ENCODE measurements at places on chromosomes 3 and 15.
A peak's percentile ranks its signal among the peaks of the same experiment; 100 is the strongest.

GRCh38 chr3:23209747-23210487 is 6.8 kb downstream of the UBE2E2 start:
- DNase-seq = no peak

DNA sequence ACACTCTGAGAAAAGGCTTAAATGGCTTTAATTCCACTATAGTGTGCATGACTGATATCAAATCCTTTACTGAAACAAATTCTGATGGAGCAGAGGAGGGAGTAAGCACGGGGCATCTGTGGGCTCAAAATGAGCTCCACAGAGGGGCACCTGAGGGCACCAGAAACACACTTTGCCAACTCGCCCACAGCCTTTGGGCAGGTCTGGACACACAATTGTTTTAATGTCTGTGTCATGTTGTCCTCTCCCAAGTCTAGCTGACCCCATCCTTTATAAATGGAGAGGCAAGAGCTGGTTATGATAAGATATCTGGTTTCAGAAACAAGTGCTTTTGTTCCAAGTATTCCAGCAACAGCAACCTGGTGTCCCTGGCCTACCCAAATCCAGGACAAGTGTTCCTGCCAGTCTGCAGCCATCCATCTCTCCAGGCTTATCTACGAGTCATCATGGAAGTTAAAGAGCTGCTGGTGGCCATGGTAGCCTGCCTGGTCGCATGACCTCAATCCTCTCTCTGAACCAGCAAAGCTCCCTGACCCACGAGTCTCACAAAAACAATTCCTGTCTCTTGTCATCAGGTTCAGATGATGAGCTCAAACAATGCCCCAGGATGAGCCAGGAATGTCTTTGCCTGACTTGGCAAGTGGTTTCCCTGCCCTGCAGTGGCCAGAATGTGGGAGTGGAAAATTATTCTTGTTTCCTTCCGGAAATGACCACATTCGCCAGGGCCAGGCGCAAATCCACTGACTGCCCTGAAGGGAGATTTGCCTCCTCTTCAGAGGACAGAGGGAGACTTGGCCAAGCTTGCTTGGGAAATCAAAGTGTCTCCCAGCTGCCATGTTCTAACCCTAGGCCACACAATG is 64.4 kb upstream of the TPM1 start:
- DNase-seq = no peak

DNA sequence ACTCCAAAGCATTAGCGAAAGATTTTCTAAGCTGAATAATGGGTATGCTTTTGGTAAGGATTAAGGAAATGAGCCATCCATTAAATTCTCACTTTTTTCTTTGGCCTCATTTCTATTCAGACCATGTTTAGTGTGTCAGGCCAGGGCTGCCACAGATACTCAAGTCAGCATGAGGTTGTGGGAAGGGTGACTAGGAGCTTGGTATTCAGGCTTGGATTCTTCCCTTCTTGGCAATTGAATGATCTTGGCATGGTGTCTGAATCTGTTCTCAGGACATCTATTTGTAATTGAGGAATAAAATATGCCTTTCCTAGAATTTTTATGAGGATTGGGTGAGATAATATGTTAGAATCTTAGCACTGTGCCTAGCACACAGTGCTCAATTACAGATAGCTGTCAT is 11.2 kb downstream of the CCNB2 start:
- DNase-seq = no peak

DNA sequence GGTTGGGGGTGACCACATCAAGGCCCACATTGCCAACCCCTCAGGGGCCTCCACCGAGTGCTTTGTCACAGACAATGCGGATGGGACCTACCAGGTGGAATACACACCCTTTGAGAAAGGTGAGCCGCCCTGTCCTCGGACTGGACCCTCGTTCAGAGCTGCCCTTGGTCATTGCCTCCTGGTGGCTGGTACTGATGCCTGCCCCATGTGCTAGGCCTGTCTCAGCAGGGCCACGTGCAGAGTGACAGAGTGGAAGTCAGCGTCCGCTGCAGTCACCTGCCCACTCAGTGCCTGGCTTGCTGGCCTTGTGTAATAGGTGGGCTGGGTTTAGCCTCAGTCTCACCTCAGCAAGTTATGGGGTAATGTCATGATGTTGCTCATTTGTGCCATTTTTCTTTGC is 86.4 kb downstream of the DNASE1L3 start:
- no peak for DNase-seq

GRCh38 chr3:114741066-114741465 is 406.0 kb downstream of the ZBTB20 start:
- no peak for DNase-seq

GRCh38 chr3:43062564-43063040 is 43.3 kb downstream of the POMGNT2 start:
- peak; percentile 14 for DNase-seq

Data from liver (tissue), 10 donors.